Tongue (tissue), 3 donors: ENCODE measurements at places on chromosomes 7 and 10.

GRCh38 chr7:96026611-96027010 is 254.3 kb downstream of the DYNC1I1 start:
- DNase-seq: no peak

GRCh38 chr7:5354460-5355232 is 69.0 kb downstream of the TNRC18 start:
- peak; percentile 81 for DNase-seq

DNA sequence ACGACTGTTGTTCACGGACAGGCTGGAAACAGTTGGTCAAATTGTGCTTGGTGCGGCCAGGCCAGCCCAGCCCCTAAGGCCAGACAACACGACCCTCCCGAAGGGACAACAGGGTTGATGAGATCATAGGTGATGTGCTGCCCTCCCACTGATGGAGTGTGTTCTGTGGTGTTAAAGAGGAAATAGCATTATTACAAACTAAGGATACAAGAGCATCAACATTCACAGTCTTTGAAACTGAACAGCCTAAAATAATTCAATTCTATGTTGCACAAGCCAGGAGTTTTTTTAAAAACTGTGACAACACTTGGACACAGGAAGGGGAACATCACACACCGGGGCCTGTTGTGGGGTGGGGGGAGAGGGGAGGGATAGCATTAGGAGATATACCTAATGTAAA is 87.6 kb downstream of the FAM53B start:
- DNase-seq: no peak

DNA sequence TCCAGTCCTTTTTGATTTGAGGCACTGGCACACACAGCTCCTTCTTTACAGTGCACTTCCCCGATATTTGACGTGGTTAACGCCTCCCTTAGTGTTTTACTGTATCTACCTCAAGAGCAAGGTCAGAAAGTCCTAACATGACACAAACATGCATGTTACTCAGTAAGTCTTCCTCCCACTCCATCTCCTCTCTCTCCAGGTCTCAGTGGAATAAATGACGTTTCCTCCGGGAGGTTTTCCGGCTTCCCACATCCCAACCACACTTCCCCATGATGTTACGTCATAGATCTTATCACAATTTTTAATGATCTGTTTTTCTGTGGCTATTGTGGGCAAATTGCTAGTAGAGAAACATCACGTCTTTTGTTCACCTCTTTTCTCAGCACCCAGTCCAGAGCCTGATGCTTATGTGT is 165.7 kb downstream of the PTPN20 start:
- DNase-seq: no peak

- peak; percentile 26 for DNase-seq
Measured at GRCh38 chr7:151060416-151061212, 1.2 kb downstream of the SLC4A2 start.

- no peak for DNase-seq
Measured at GRCh38 chr7:51236470-51237132, 80.0 kb downstream of the COBL start.

GRCh38 chr10:75959209-75959608 is 527.8 kb downstream of the LRMDA start:
- no peak for DNase-seq

DNA sequence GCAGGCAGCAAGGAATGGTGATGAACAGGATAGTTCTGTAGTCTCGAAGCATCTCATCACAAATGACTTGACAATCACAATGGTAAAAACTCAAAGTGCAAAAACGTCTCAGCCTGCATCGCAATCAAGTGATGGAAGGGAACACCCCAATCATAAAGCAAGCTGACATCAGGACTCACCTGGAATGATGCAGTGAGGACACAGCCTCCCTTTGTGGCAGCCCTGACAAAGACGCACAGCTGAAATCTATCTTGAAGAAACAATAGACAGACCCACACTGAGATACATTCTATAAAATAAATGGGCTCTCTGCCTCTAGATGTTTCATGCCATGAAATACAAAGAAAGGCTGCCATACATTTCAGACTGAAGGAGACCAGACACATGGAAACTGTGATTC is 748.0 kb upstream of the IGFBP3 start:
- no peak for DNase-seq

GRCh38 chr7:102974366-102975236 is 61.8 kb downstream of the LRRC17 start:
- no peak for DNase-seq

DNA sequence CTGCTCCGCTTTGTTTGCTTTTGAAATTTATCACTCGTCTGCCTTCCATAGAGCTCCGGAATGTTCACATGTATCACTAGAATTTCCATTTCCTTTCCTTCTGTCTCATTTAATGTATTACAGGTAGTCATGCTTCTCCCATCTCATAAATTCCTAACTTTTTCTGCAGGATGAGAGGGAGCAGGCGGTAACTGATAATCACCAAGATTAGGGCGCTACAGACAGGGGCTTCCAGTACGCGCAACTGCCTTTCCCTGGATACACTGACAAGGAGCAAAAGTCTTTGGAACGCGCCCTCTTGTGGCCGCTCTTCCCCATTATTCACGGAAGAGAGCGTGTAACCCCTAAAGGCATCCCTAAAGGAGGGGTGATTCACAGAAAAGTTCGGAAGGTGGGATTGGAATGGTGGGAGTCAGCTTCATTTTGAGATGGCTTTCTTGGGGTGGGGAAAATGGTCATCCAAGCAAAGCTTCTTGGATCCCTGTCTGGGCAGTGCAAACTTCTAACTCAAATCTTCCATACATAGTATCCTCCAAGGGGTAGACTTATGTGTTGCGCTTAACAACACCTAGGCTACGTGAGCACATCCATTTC is 6.5 kb downstream of the INHBA start:
- DNase-seq: peak; percentile 91

GRCh38 chr10:116385994-116386809 is 41.4 kb upstream of the PNLIPRP3 start:
- peak; percentile 79 for DNase-seq

GRCh38 chr10:77117501-77117900 is 520.1 kb downstream of the KCNMA1 start:
- DNase-seq: no peak

- no peak for DNase-seq
Measured at GRCh38 chr10:86440874-86441843, 74.6 kb upstream of the GRID1 start.

GRCh38 chr7:69605070-69605469 is 6.8 kb downstream of the AUTS2 start:
- DNase-seq: no peak

GRCh38 chr10:17647326-17647725 is 3.4 kb downstream of the STAM start:
- no peak for DNase-seq

- no peak for DNase-seq
Measured at GRCh38 chr10:95832216-95833041, 75.3 kb upstream of the CC2D2B start.

DNA sequence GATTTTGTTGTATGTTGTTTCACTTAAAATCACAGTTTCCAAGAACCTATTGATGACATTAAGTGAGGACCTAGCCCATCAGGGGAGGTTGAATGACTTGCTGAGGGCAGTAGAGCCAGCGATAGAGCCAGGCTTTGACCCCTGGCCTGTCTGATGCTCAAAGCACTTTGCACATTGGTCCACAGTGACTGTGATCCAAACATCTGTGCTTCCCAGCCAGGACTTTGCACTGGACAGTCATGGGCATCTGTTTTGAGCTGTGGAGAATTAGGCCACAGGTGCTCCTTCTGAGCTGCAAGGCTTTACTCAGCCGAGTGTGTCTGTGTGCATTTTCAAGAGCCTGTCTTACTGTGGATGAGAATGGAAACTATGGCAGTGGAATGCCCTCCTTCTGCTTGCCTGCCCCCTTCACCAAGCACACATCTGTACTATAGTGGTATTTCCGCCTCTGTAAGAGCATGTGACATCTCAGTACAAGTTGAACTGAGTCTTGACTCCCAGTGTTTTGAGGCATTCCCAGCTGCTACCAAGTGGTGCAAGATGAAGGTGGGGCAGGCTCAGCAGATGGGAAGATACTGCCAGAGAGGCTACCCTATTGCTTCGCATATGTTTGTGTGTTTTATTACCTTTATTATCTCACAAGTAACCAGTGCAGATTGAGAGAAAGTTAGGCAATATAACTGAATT is 72.7 kb upstream of the AOAH start:
- peak; percentile 24 for DNase-seq

DNA sequence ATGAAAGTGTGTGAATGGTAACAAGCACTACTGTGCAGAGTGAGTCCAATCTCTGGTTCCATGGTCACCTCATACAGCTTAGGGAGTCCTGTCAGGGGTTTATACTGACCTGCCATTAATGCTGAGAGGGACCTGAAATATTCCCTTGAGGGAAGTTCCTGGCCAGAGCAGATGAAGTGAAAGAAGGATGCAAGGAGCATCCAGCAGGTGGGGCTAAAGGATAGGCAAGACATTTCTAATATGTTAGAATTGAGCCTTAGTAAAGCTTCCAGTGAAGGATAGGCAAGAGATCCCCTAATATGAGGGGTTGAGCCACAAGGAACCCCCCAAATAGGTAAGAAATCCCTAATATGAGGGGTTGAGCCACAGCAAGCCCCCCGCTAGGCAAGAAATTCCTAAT is 25.5 kb upstream of the FAM221A start:
- no peak for DNase-seq

DNA sequence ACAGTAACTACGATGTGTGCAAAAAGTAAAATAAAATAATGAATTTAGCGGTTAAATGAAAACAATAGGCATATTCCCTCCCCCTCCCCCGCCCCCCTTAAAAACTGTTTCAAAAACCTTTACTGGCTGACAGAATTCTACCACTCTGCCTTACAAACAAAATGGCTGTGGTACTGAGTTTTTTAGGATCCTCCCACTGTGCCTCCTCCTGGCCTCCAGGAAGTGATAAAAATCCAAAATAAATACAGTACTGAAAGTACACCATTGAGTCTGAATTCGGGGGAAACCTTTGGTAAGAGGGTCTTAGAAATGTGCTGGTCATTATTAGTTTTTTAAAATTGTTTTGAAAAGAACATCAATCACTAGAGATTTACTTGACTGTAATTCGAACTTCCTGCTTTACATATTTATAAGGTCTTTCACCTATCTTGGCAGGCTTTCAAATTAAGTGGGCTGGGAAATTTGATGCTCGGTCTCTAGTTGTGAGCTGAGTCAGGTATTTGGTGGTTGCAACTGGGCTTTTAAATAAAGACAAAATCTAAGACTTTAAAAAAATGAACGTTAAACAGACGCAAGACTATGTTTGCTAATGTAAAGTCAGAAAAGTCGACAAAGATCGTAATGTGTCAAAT is 32.5 kb upstream of the EPC1 start:
- DNase-seq: peak; percentile 85

DNA sequence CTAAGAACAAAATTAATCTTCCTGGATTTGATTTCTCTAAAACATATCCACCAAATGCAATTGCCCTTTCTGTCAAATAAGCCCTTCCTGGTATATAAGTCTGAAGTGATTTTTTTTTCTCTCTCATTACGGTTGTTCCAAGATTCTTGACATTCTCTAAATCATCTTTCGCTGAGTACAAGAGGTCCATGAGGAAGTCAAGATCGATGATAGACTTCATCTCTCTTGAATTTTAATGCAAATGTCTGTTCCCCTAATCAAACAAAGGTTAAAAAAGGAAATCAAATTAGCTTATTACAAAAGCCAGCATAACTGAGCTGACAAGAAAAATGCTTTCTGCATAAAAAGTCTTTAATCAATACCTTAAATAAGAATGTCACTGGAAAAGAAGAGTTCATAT is 77.4 kb upstream of the ITGB1 start:
- DNase-seq: no peak

DNA sequence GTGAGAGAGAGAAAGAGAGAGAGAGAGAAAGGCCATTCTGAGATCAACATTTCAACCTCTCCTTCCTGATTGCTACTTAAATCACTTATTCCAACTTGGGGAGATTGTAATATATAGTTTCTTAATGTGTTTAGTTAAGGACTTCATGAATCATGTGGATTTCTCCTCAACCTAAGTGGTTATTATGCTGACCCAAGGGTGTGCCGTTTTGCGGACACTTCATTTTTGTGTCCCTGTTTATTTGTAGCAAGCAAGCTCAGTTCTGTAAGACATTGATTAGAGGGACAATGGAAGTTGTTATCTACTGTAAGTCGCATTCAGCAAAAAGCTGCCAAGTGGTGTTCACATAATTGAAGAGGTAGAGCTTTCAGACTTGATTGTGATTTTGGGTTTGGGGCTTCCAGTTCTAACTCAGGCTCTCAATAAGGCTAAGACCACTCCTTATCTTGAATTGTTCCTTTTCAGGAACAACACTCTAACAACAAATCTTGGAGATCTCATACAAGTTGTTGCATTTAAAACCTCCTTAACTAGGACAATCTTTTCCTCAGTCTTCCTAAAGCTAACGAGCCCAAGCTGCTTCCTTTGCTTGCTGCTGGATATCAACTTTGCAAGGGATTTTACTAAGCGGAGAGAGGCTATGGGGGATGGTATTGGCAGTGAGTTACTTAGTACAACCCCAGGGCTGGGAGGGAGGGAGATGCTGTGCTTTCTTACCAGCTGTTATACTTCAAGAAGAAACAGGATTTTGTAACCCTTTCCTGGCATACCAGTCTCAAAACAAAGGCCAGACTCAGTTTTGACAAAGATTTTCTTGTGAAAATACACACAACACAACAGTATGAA is 19.8 kb upstream of the COL1A2 start:
- peak; percentile 97 for DNase-seq

- DNase-seq: no peak
Measured at GRCh38 chr7:124489925-124490324, 275.7 kb downstream of the GPR37 start.

- DNase-seq: no peak
Measured at GRCh38 chr10:78830062-78830975, 238.4 kb upstream of the ZMIZ1 start.

DNA sequence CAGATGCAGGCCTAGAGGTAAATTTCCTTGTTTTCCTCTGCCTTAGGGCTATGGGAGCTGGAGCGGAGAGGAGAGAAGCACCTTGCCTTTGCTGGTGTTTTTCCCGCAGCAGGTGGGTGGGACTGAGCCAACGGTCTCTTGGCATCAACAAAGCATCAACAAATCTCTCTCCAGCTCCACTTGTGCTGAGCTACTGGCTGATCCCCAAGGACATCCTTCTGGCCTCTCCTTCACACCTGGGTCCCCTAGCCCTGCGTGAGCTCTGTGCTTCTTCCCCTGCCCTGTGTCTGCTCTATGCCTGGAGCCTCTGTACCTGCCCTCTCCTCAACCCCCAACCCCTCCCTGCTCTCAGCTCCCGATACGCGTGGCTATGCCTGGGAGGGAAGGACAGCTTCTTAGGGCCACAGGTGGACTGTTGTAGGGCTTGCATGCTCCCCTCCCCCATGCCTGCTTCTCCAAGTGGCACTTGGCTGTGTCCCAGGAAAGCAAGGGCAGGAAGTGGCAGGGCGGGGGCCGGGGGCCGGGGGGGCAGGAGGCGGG is 3.2 kb upstream of the CLDN4 start:
- DNase-seq: peak; percentile 67

- DNase-seq: no peak
Measured at GRCh38 chr10:90041585-90041984, 340.2 kb downstream of the KIF20B start.

GRCh38 chr7:149884016-149884415 is 10.2 kb downstream of the ATP6V0E2 start:
- DNase-seq: no peak

GRCh38 chr10:37760817-37761216 is 96.6 kb downstream of the ZNF248 start:
- DNase-seq: no peak

- DNase-seq: no peak
Measured at GRCh38 chr7:8906396-8907075, 473.1 kb downstream of the NXPH1 start.
